Lower leg skin (tissue), 4 donors: ENCODE measurements at places on chromosomes 11 and 22.

- DNase-seq, result no peak
Observed at GRCh38 chr11:121082670-121083069, 18.4 kb upstream of the TECTA start.

GRCh38 chr11:111512296-111513239, at the start of gene BTG4:
Gene BTG4, minus strand, starts transcription at chr11:111512386. Its CDS starts 13,610 bp downstream, at chr11:111498776.
- DNase-seq, result no peak

GRCh38 chr11:26105762-26106423, 226.0 kb upstream of the ANO3 start:
- no peak for DNase-seq

DNA sequence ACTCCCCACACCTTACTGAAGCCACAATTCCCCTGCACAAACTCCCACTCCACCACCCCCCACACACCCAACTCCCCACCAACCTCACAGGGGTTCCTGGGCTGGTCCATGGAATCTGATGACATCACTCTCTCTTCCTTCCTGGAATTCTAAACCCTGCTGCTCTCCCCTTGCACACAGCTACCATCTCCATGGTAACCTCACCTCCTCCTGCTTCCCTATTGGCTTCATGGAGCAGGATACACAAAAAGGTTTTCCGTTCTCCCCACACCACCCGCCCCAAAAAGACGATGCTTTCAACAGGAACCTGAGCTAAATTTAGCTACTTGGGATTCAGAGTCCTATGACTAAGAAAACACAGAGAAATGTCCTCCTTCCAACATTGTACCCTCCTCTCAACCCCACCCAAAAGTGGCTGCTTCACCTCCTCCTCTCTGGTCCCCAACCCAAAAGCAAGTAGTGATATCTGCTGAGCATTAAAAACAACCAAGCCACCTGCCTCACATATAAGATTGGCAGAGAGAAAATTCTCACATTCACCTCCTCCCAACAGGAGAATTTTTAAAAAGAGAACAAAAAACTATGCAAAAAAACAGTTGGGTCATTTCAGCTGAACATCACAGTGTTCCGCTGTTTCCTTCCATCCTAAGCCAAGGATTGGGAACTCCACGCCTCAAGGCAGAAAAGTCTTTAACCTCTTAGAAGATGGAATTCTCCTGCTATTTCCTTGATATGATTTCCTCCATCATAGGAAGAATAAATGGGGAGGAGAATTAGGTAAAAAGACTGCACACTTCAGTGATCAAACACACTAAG, 66.9 kb downstream of the RBFOX2 start:
- no peak for DNase-seq

GRCh38 chr11:1559111-1559951, 12.7 kb downstream of the DUSP8 start:
- peak; percentile 96 for DNase-seq

GRCh38 chr11:10584071-10584501, 15.6 kb upstream of the LYVE1 start:
- DNase-seq, result no peak

- DNase-seq, result peak; percentile 23
Observed at GRCh38 chr11:59822989-59823566, 12.5 kb upstream of the MRPL16 start.

- no peak for DNase-seq
Observed at GRCh38 chr11:28649922-28650321, 541.7 kb downstream of the METTL15 start.
